ENCODE measurements at places on chromosomes 7 and 10.

GRCh38 chr10:23284155-23284554 lies 60.4 kb downstream of the C10orf67 start:
- no peak for DNase-seq

DNA sequence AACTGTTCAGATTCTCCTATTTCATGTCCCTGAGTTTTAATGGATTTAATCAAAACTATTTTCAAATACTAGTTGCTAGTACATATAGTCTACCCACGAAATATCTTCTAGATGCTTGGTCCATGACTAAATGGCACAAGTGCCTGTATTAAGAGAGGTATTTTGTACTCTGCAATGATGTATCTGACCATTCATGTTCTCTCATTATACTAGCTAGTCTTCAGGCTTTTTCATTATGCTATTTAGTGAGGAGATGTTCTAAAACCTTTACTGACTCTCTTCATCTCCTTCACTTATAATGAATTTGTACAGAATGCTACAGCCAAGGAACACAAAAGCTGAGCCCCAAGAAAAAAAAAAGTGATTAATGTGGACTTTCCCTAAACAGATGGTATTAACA lies 222.5 kb downstream of the AHR start:
- no peak for DNase-seq

- DNase-seq = no peak
Measured at GRCh38 chr7:595621-596010, 76.0 kb upstream of the PDGFA start.

GRCh38 chr7:133479456-133480065 lies 226.7 kb downstream of the EXOC4 start:
- no peak for DNase-seq

- DNase-seq = no peak
Measured at GRCh38 chr10:6198171-6198570, 4.6 kb upstream of the PFKFB3 start.

DNA sequence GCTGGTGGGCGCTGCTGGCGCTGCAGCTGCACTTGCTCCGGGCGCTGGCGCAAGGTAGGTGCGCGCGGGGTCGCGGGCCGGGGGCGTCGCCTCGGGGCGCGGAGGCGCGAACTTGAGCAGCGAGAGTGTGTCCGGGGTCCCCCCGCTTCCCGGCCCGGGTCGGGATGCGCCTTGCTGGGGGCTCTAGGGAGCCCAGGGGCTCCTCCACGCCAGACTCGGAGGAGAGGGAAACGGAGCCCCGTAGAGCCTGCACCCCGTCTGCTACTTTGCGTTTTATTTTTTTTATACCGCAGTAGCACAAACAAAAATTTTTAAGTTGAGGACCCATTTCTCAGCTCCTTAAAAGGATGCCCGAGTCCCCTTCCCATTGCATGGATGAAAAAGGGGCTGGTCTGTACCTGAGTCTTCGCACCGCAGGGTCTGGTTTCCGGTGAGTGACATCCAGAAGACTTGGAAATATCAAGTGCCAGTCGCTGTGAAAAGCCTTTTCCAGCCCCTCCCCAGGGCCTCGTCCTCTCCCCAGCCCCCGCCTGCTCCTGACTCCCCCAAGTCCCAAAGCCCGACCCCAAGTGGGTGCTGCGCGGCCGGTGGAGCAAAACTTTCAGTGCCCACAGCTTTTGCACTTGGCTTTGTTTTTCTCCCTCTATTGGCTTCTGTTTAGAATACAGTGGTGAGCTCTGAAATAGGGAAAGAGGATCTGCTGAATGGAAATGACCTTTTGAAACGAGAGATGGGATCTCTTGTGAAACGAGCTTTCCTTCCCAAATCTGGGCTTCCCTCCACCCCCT lies 973 bp downstream of the SDK1 start:
- DNase-seq = peak; percentile 31

- no peak for DNase-seq
Measured at GRCh38 chr7:1569440-1569832, 396 bp downstream of the PSMG3 start.

- no peak for DNase-seq
Measured at GRCh38 chr10:62819141-62819920, 3.2 kb upstream of the EGR2 start.
